Activated naive CD4-positive, alpha-beta T cell treated with anti-CD3 and anti-CD28 coated beads for 36 hours (primary cell): ENCODE measurements at places on chromosomes 7 and 10. TPM values are rescaled to one million over a fixed set of nuclear protein-coding genes. Genes with fewer than 3 reads are reported as not detected.

GRCh38 chr10:484925-485661 is 204.4 kb downstream of the DIP2C start:
- H3K36me3 ChIP-seq = no peaks in the 10 kb centered on the region
- H3K4me3 ChIP-seq = peak overlapping the region; percentile 81
- peak overlapping the region; percentile 85 for H3K27ac ChIP-seq
- no peaks in the 10 kb centered on the region for H3K27me3 ChIP-seq
- peaks cover 20% of the 10 kb centered on the region for H3K4me1 ChIP-seq
- DNase-seq = peak; percentile 33

DNA sequence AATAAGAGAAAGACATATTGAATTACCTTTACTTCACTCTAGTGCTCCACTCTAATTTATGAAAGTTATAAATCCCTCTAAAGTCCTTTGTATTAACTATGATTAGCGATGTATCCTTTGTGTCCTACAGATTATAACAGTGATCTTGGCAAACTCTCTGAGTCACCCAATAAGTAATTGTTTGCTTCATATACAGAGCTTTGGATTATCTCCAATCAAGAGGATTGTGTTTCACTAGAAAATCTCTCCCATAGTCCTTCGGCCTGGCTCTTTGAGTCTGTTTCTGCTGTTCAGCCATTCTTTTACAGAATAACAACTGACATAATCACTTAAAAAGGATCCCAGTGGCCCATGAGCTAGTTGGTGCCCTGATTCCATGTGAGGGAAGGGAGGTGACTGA is 9.5 kb downstream of the LMOD2 start:
- H3K27me3 ChIP-seq = peaks cover 6% of the 10 kb centered on the region
- DNase-seq = no peak
- no peak overlapping the region for H3K27ac ChIP-seq
- no peaks in the 10 kb centered on the region for H3K36me3 ChIP-seq

- H3K27me3 ChIP-seq = peaks cover 9% of the 10 kb centered on the region
- H3K36me3 ChIP-seq = no peaks in the 10 kb centered on the region
- H3K4me3 ChIP-seq = no peak overlapping the region
Observed at GRCh38 chr10:18421726-18422293, 229.6 kb downstream of the NSUN6 start.

DNA sequence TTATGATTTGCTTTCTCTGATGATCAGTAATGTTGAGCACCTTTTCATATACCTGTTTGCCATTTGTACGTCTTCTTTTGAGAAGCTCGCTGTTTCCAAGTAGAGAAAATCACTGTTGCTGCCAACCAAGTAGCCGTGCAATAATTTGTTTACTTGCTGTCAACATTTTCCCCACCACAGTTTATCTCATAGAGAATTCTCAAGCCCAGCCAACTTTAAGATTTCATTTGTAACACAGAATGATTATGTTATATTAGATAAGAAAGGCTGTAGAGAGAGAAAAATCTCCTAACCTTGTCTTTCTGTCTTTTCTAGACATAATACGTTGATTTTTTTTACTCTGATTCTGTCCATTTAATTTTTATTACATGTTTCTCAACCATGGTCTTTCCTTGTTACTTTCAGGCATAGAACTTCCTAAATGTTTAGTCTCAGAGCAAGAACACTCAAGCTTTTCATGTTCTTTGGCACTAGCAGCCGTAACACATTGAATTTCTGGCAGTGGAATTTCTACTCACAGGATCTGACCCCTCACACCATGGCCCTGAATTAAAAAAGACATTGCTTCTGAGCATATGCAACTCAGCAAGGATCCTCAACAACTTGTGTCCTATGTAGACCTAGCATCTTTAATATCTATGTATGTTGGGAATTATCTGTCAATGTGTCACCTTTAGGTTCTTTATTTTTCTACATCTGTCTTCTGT is 23.1 kb downstream of the RPA3 start:
- DNase-seq = no peak
- no peak overlapping the region for H3K4me3 ChIP-seq
- H3K4me1 ChIP-seq = peaks cover 5% of the 10 kb centered on the region
- H3K27ac ChIP-seq = no peak overlapping the region
- H3K36me3 ChIP-seq = peaks cover 15% of the 10 kb centered on the region
- H3K27me3 ChIP-seq = no peaks in the 10 kb centered on the region

DNA sequence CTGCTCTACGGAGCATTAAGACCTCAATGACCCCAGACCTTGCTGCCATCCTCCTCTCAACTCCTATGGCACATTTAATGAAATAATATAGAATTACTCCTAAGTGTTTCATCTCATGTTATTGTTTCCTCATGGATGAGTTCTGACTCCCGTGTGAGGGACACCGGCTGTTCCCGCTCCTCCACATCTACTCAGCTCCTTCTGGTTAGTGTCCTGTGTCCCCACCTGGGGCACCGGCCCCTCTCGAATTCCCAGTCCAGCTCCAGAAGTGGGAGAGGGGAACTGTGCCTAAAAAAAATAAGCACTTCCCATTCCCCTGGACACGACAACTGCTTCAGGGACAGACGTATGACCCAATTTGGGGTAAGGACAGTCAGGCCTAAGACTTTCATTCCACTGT is 58.3 kb downstream of the PIP4K2A start:
- peak overlapping the region; percentile 89 for H3K27ac ChIP-seq
- peaks cover 99% of the 10 kb centered on the region for H3K4me1 ChIP-seq
- no peaks in the 10 kb centered on the region for H3K27me3 ChIP-seq
- H3K4me3 ChIP-seq = no peak overlapping the region

GRCh38 chr10:53719658-53720057 is 947.1 kb upstream of the MBL2 start:
- no peak for DNase-seq
- no peak overlapping the region for H3K4me3 ChIP-seq
- H3K27ac ChIP-seq = no peak overlapping the region
- no peaks in the 10 kb centered on the region for H3K27me3 ChIP-seq
- H3K4me1 ChIP-seq = no peaks in the 10 kb centered on the region
- no peaks in the 10 kb centered on the region for H3K36me3 ChIP-seq

GRCh38 chr10:80684259-80684658 is 146.6 kb downstream of the SH2D4B start:
- H3K36me3 ChIP-seq = no peaks in the 10 kb centered on the region
- DNase-seq = no peak
- no peak overlapping the region for H3K4me3 ChIP-seq
- no peaks in the 10 kb centered on the region for H3K27me3 ChIP-seq

- no peak overlapping the region for H3K27ac ChIP-seq
- H3K27me3 ChIP-seq = no peaks in the 10 kb centered on the region
- DNase-seq = no peak
- H3K4me3 ChIP-seq = no peak overlapping the region
- H3K4me1 ChIP-seq = no peaks in the 10 kb centered on the region
Observed at GRCh38 chr10:110629680-110630191, 14.4 kb upstream of the RBM20 start.

Gene HOXA7
- not detected for total RNA-seq

Gene AGAP3
- total RNA-seq = 16.7 TPM

Gene SPDYE1
- not detected for total RNA-seq

Gene BRAF
- total RNA-seq = 28.6 TPM

Gene CD36
- not detected for total RNA-seq

Gene GRM8
- total RNA-seq = not detected

Gene CYP3A4
- not detected for total RNA-seq
